COR-L47 (cell line): ENCODE measurements at places on chromosomes 1 and 21.

- DNase-seq: no peak
These were observed 82.0 kb downstream of the UCHL5 start for GRCh38 chr1:192977089-192977706.

DNA sequence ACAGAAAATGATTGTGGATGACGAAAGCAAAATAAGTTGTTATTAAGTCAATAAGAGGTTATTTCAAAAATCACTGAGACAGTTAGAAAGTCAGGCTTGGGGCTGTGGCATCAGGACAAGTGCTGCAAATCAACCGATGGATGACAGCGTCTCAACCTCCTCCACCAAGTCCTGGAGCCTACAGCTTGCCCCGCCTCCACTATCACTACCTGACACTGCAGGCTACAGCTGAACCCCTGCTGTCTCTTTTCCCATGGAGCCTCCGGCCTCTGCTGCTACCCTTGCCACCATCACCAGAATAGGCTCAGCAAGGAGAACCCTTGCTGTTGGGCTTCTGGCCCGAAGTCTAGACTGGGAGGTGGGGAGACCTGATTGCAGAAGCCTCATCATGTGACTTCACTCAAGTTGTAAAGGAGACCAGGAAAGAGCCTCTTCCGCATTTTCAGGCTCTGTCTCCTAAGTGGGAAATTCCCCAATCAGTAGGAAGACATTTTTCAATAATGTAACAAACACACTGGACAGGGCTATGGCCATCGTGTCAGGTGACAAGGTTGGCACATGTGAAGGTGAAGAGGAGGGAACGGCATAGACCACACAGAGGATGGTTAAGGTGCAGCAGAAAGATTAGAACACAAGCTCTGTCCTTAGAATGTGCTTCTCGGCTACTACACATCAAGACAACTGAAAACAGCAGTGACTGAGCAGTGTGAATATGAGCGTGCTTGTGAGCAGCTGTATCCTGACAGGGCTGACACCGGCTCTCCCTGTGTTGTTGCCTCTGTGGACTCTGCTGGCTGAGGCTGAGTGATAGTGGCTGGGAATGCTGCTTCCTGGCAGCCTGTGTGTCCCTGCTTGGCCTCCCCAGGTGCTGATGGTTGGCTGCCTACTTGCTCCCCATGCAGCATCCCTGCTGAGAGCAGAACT lies 660.7 kb downstream of the PTPRU start:
- DNase-seq: no peak

GRCh38 chr1:48442864-48443619 lies 29.0 kb downstream of the SPATA6 start:
- DNase-seq: peak; percentile 45

- DNase-seq: no peak
These were observed 83.8 kb downstream of the GON4L start for GRCh38 chr1:155773221-155773620.

- DNase-seq: no peak
These were observed 15.2 kb upstream of the KDM4A start for GRCh38 chr1:43634721-43635120.
